ENCODE measurements at places on chromosomes 2 and 18. TPM values are rescaled to one million over a fixed set of nuclear protein-coding genes. Genes with fewer than 3 reads are reported as not detected.

The ODC1 gene
- 26.4 TPM for total RNA-seq

- DNase-seq: no peak
Observed at GRCh38 chr2:48448274-48449061, 81.5 kb upstream of the STON1 start.

- DNase-seq: no peak
Observed at GRCh38 chr18:47793609-47794008, 136.8 kb downstream of the SMAD2 start.

The FMNL2 gene
- total RNA-seq: 6.4 TPM

The KIF1A gene
- 1.6 TPM for total RNA-seq

- DNase-seq: no peak
Observed at GRCh38 chr18:27839141-27839540, 337.8 kb downstream of the CDH2 start.

- DNase-seq: no peak
Observed at GRCh38 chr2:97849881-97850528, 136.6 kb downstream of the ZAP70 start.

- no peak for DNase-seq
Observed at GRCh38 chr2:165055082-165055851, 99.9 kb upstream of the SLC38A11 start.

GRCh38 chr18:27793013-27793785, 383.7 kb downstream of the CDH2 start:
- DNase-seq: no peak

The IL18R1 gene
- total RNA-seq: 1.3 TPM

All from left ventricle myocardium superior (tissue), 1 donor.